ENCODE measurements at places on chromosomes 6 and 20.

GRCh38 chr6:52704060-52704459 is 33.1 kb downstream of the TMEM14A start:
- no peak for DNase-seq

- no peak for DNase-seq
These were observed 45.1 kb upstream of the FRMD1 start for GRCh38 chr6:168124158-168124557.

DNA sequence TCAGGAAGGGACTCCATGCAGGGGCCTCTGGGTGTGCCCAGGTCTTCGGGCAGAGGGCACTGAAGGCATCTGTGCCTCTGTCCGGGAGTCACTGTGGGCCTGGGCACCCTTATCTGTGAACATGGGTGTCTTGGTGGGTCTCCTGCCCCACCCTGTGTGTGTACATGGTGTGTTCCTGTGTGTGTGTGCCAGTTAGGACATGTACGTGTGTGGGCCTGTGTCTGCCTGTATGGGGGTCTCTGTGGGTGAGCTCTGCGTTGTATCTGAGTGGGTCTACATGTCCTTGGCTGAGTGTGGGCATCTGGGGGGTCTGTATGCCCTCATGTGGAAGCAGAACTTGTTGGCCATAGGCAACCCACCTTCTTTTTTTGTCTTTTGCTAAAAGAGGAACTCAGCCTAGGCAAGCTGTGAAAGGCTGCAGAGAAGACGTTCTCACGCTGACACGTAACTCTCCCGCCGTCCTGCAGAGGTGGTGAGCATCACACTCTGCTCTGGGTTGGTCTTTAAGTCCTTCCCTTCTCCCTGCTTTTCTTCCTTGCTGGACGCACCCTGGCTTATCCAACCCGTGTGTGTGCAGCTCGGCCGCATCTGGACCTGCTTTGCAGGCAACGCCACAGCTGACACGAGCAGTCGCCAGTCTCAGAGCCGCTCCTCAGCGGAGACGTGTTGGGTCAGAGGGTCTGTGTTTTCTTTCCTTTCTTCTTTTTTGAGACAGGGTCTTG is 532 bp upstream of the NPBWR2 start:
- no peak for DNase-seq

DNA sequence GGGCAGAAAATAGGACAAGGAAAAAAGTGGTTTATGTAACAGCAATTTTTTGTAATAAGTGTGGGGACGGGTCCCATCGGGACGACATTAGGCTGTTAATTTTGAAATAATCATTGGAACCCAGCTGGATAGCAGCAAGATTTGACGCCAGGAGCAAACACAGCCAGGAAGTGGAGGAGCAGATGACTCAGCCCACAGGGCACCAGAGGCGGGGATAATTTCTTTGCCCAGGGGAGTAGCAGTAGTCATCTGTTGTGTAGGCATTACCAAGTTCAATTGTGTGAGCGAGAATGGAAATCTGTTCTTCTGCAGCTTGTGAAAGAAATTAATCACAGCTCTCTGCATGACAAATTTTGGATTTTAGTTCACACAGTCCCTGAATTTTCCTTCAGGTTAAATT is 22.6 kb upstream of the RIN2 start:
- DNase-seq = peak; percentile 95

DNA sequence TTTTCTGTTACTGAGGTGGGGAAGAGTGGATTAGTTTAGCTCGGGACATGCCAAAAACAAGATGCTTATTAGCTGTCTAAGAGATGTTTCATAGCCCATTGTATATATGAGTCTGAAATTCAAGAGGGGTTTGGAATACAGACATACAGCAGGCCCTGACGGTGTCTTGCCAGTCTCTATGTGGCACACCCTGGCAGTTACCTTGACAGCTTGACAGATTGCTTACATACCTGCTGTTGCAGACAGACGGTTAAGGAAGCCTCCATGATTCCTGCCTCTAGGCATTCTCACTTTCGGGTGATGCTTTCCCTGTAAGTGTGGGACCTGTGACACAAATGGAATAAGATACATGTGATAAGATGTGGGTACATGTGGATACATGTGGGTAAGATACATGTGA is 95.0 kb downstream of the QRSL1 start:
- no peak for DNase-seq

DNA sequence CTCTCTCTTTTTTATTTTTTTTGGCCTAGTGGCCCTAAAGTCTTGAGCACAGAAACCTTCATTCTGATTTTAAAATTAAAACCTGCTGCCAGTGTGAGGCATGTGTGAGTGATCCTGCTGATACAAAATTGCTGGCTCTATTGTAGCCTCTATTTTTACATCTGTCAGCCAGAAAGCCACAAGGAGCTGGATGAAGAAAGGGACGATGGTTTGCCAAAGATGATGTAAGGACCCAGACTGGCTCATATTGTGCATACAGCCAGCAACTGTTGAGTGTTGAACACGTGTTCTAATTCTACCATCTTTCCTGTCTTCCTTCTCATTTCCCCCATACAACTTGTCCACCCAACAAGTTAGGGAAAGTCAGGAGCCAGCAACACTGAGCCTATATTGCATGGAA is 40.8 kb upstream of the ATXN1 start:
- no peak for DNase-seq

GRCh38 chr20:11537032-11537431 is 380.7 kb upstream of the BTBD3 start:
- no peak for DNase-seq

- no peak for DNase-seq
These were observed 139.9 kb downstream of the TBXT start for GRCh38 chr6:166027761-166028160.

GRCh38 chr20:16488086-16488485 is 85.2 kb downstream of the KIF16B start:
- no peak for DNase-seq

- DNase-seq = peak; percentile 84
These were observed 45.4 kb downstream of the SSR1 start for GRCh38 chr6:7267466-7268091.

DNA sequence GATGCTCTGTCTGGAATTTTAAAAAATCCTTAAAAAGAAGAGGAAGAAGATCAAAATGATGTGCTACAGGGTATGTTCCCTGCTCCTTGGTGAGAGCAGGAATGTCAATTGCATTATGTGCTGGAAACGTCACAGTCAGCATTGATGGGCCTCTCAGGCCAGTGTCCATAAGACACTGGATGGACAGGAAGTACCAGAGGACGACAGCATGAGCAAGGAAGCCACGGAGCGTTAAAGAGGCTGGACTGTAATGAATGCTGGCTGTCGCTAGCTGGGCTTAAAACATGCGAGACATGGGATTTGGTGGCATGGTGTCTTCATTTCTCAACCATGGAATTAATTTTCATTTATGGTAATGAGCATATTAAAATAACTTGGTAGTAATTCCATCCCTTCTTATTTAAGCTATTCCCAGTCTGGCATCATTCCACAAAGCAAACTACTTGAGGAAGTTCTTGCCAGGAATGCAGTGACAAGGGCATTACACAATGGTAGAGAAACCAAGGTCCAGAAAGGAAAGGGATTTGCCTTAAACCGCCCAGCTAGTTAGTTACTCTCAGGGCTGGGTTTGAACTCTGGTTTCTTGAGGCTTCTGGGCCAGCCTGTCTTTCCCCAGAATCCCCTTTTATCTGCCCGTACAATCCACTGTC is 166.6 kb upstream of the SOX4 start:
- DNase-seq = peak; percentile 2

DNA sequence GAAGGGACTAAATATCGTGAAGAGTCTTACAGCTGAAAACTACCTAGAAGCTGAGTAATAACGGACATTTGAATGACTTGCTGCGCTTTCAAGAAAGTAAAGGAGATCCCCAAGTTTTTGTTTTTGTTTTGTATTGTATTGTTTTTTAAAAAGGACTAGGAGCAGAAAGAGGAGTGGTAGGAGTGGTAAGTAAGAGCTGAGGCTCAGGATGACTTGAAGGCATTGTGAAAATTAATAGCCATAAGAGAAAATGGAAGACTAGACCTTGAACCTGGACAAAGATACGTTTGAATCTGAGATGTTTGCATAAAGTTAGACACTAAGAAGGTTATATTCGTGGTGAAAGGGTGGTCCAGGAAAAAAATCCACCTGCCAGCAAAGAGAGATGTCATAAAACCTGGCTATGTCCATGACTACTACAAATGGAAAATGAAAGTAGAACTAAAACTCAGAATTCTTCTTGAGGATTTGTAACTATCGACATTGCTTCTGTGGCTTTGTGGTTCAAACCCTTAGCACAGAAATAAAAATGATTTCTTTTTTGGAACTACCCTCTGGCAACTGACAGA is 824.8 kb upstream of the FLRT3 start:
- DNase-seq = no peak

DNA sequence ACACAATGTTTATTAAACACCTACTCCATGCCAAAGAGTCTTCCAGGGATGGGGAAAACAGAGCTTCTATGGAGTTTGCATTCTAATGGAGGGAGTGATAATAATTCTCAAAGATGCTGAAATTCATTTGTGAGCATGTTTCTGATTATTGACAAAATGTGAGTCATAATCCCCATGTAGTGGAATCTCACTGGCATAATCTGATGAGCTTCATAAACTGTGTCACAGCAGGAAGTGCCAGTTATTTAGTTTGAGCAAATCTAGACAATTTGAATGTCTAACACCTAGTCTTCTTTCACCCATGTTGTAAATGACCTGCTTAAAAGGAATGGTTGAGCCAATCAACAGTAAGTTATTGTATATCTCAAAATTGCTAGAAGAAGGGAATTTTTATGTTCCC is 95.1 kb downstream of the KCNQ5 start:
- no peak for DNase-seq

- DNase-seq = no peak
These were observed 163.5 kb upstream of the MLN start for GRCh38 chr6:33967265-33967767.

Data from A549 (cell line).